Right hindlimb (tissue), 1 donor: ENCODE measurements at places on chromosomes 6 and 20.

GRCh38 chr6:146336191-146336590, 207.4 kb upstream of the RAB32 start:
- no peak for DNase-seq

DNA sequence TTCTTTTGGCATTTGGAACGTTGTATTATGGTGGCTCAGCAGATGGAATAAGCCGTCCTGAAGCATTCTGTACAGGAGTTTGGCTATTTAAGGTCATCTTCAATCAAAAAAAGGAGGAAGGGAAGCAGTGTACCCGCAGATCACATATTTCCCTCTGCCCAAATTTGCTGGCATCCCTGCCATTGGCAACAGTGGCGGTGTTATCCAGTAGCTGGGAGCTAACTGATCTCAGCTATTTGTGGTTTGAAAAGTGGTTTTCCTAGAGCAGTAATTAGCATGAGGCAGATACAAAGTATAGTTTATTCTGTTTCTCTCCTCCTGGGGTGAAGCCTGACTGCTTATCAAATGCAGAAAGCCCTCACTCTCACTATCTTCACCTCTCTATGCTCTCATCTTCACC, 576.8 kb downstream of the QKI start:
- no peak for DNase-seq

DNA sequence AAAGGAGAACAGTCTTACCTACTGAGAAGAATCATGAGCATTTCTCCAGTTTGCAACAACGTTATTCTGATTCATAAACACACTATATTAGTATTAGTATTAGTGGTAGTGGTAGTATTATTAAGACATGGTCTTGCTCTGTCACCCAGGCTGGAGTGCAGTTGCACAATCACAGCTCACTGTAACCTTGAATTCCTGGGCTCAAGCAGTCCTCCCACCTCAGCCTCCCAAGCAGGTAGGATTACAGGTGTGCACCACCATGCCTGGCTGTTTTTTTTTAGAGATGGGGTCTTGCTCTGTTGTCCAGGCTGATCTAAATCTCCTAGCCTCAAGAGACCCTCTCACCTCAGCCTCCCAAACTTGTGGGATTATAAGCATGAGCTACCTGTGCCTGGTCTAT, 363.5 kb downstream of the SAMD5 start:
- DNase-seq, result no peak

DNA sequence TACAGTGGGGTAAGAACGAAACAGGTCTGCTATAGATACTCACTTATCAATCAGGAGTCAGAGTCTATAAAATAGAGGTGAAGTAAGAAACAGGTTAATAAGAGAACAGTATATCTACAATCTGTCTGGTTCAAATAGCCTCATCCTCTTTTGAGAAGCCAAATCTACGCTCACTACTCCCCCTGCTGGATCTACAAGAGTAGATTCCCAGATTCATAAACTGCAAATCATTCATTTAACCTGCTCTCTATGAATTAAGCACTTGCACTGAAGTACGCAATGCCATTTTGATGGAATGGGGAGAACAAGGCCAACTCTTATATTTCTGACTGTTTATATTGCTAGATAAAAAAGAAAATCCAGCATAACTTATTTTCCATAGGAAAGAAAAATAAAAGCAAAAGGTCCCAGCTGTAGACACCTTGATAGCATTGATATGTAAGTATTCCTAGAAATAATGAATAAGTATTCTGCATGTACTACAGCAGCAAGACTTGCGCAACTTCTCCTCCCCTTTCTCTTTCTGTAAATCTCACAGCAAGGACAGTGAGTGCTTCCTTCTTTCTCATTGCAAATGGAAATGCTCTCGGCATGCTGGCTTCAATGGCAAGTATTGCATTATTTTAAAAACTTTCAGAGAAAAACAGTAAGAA, 92.3 kb downstream of the RFX6 start:
- no peak for DNase-seq

- DNase-seq, result no peak
These were observed 36.9 kb downstream of the UTRN start for GRCh38 chr6:144321839-144322591.

GRCh38 chr20:1959156-1959555, 34.7 kb downstream of the PDYN start:
- no peak for DNase-seq

- DNase-seq, result no peak
These were observed 316.9 kb upstream of the PRDM1 start for GRCh38 chr6:105769197-105769596.

GRCh38 chr6:141445928-141446628, 686.6 kb upstream of the GJE1 start:
- no peak for DNase-seq

- no peak for DNase-seq
These were observed 131.6 kb downstream of the DST start for GRCh38 chr6:56510984-56511531.

GRCh38 chr6:132764370-132764769, 6.7 kb upstream of the VNN2 start:
- no peak for DNase-seq

- no peak for DNase-seq
These were observed 30.0 kb downstream of the MAP3K5 start for GRCh38 chr6:136762022-136762975.

DNA sequence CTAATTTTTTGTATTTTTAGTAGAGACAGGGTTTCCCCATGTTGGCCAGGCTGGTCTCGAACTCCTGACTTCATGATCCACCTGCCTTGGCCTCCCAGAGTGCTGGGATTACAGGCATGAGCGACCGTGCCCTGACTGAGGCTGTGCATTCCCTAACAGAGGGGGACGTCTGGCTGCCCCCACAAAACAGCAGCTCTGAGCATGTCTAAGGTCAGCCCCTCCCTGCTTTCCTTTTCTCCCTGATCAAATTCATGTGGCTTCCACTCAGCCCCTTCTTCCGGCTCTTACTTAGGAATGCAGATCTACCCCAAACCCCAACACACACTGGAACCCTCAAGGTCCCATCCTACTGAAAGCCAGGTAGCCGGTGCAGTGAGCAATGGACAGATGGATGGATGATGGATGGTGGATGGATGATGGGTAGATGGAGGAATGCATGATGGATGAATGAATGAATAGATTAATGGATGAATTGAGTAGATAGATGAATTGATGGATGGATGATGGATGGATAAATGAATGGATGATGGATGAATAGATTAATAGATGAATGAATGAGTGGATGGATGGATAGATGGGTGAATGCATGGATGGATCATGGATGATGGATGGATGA, 91.5 kb upstream of the BHLHE23 start:
- DNase-seq, result no peak

DNA sequence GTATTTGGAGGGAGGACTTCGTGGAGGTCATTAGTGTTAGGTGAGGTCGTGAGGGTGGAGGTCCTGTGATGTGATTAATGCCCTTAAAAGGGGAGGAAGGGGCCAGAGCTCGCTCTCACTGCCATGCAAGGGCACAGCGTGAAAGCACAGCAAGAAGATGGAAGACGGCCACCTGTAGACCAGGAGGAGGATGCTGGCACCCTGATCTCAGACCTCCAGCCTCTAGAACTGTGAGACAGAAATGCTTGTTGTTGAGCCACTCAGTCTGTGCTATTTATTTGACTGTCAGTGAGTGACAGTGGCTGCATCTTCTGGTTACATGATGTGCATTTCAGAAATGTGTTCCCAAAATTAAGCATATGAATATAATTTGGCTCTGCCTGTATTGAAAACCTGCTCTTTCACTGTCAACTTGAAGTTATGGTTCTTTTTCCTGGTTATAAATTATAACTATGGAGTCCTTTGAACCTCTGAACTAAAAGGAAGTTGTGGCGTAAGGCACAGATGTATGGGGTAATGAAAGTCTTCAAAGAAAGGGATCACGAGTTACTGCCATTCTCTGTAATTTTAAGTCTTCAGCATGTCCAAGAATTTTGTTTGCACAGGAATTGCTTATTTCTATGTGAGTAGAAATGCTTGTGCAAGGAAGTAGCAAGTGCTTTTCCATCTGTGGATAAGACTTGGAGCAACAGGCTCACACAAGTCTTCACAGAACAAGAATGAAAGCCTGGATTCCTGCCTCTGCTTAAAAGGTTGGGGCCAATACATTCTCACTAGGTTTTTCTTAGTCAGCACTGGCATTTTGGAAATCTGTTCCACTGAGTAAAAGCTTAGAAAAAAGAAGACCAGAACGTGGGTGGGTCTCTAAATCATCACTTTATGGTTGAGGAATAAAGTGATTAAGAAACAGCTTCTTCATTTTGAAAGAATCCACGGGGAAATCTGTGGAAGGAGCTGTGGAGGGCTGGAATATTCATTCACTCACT, 10.3 kb downstream of the PPP1R14C start:
- DNase-seq, result no peak

DNA sequence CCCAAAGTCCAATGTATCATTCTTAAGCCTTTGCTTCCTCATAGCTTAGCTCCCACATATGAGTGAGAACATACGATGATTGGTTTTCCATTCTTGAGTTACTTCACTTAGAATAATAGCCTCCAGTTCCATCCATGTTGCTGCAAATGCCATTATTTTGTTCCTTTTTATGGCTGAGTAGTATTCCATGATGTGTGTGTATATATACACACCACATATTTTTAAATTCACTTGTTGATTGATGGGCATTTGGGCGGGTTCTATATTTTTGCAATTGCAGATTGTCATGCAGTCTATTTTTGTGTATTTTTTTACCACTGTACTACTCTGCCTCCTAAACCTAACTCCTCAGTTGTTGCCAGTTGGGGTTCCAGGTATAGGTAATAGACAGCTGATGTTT, 74.7 kb downstream of the CD2AP start:
- no peak for DNase-seq

- DNase-seq, result no peak
These were observed 73.5 kb downstream of the BFSP1 start for GRCh38 chr20:17457588-17458190.

GRCh38 chr6:132236281-132236680, 165.0 kb downstream of the MOXD1 start:
- DNase-seq, result no peak

DNA sequence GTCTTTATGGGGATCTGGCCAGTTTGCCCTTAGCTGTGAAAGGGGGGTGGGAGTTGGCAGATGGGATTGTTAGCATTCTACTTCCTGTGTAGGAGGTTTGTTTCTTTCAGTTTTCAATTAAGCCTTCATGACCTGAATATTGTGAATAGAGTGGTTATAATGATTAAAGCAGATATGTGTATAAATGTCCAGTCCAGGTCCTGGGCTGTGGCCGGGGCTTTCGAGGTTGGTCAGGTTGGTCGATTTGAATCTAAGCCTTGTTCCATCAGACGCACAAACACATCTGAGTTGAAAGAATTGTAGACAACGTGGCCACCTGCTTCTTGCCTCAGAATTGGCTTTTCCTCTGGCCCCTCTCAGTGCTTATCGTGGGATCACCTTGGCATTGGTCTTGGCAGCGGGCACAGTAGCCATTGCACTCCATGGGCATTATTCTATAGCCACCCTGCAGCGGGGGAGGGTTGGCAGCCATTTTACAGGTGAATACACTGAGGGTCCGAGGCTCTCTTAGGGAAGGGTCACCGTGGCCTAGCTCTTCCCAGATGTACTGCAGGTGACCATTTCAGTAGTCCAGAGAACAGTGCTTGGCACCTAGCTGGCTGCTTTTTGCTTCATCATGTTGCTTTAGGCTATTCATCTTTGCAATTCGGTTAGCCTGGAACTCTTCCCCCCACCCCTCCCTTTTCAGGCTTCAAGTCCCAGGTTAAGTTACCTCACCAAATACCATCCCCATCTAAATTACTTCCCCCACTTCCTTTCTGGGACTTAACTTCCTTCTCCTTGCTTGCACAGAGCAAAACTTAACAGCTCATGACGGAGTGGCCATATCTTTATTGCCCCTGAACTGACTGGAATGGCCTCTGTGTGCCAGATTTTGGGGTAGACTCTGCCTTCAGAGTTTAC, 1.1 kb downstream of the RNF114 start:
- no peak for DNase-seq

GRCh38 chr6:123715006-123715863, 78.5 kb upstream of the TRDN start:
- no peak for DNase-seq

DNA sequence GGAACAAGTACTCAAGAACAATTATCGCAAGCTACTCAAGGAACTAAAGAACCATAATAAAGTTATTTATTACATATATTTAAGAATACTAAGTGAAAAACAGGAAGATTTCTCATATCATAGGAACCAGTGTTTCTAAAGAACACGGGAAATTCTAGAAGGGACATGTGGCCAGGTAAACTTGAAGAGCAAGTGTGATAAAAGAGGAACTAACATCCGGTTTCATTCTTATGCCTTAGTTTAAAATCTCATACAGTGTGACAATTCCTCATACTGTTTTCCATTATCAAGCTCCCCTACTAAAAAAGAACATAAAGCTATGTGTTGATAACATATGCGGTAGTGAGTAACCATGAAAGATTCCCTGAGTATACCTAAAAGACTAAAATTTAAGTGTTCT, 163.5 kb upstream of the SHLD1 start:
- no peak for DNase-seq

DNA sequence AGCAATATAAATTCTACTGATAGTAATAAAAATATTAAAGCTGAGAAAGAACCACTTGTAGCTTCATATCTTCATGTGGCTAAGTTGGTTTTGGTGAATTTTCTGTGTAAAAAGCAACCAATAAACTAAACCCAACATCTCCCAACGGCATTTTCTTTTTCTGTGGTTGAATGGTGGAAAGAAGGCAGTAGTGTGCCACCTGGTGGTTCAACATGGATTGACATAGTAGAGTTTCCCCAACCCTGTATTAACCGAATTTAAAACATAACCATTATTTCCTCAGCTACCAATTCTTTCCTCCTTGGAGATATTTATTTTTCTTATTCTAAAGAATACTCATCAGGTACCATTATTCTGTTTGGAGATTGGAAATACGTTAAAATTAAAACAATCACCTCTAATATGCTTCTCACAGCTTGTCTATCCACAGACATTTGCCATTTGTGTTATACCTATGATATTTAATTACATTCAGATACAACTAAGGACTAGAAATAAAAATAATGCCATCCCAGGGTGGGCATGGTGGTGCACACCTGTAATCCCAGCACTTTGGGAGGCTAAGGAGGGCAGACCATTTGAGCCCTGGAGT, 117.1 kb upstream of the EEF1E1 start:
- no peak for DNase-seq

- no peak for DNase-seq
These were observed 9.5 kb downstream of the TBC1D7 start for GRCh38 chr6:13318821-13319220.

DNA sequence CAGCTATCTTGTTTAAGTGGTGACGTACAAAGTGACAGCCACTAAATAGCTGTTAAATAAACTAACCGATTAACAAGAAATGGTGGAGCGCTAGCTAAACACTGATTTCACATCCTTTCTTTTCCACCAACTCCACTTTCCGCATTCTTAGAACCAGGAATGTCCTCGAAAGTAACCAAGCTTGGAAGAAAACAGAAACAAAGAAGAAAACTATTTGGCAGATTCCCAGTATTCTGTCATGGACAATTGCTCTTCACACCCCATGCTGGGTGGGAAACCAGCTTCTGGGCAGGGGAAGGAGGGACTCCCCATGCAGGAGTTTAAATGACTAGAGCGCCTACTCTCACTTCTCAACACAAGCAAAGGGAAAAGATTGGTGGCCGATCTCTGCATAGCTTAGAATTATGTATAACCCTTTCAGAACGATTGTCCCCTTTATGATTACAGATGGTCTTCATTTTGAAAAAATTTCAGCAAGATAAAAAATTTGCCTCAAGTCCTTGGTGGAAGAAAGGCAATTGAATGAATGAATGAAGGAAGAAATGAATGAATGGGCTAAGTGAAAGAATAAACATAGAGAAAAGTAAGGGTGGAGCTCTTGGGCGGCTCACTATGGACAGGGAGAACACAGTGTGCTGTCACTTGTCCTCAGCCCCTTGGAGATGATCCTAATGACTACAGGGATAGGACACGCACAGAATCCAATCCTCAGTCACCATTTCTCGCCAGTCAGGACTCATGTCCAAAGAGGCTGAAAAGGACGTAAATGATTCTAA, 148.7 kb upstream of the NEDD9 start:
- no peak for DNase-seq
